Body of pancreas (tissue), 4 donors: ENCODE measurements at places on chromosomes 4 and X. TPM values are rescaled to one million over a fixed set of nuclear protein-coding genes. Genes with fewer than 3 reads are reported as not detected.
A peak's percentile ranks its signal among the peaks of the same experiment; 100 is the strongest.

GRCh38 chr4:96183611-96184010, 343.7 kb downstream of the PDHA2 start:
- peaks cover 6% of the 10 kb centered on the region for H3K4me1 ChIP-seq

DNA sequence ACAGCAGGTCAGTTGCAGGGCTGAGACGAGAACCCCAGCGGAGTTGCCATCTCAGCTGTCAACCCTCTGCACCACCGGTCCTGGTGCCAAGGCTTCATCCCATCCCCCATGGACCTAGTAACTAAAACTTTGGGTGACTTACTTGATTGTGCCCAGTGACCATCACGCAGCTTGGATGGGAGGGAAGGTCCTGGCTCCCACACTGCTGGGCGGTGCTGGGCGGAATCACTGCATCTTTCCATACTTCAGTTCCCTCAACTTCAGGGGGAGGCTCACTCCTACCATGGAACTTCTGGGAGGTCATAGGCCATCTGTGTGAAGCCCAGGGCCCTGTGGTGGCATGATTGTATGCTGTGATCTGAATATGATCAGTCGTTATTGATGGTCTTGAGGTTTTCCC, 26.2 kb upstream of the JAKMIP1 start:
- H3K4me1 ChIP-seq = no peaks in the 10 kb centered on the region
- H3K27ac ChIP-seq = no peak overlapping the region
- DNase-seq = no peak
- H3K27me3 ChIP-seq = no peaks in the 10 kb centered on the region

GRCh38 chr4:52997132-52997416, 135.0 kb downstream of the RASL11B start:
- peaks cover 76% of the 10 kb centered on the region for H3K4me1 ChIP-seq
- H3K27me3 ChIP-seq = no peaks in the 10 kb centered on the region
- no peak overlapping the region for H3K4me3 ChIP-seq
- no peak for DNase-seq
- H3K36me3 ChIP-seq = no peaks in the 10 kb centered on the region

DNA sequence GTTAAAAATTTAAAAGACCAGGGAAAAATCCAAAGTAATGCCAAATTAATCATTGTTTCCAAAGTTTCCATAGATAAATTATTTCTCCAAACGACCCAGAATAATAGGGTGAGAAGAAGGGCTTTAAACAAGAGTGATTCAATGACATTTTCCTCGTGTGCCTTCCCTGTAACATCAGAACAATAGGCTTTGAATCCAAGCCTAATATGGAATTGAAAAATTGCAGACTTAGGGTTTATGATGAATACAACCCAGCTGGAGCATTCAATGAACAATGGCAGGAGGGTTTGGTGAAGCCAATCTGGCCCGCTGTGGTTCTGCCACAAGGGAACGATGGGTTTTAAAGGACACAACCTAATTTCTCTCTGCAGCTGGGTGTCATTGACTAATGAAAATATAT, 94.2 kb downstream of the CBLL2 start:
- DNase-seq = no peak
- H3K27ac ChIP-seq = no peak overlapping the region
- no peaks in the 10 kb centered on the region for H3K36me3 ChIP-seq
- no peaks in the 10 kb centered on the region for H3K27me3 ChIP-seq
- no peaks in the 10 kb centered on the region for H3K4me1 ChIP-seq
- H3K4me3 ChIP-seq = no peak overlapping the region

DNA sequence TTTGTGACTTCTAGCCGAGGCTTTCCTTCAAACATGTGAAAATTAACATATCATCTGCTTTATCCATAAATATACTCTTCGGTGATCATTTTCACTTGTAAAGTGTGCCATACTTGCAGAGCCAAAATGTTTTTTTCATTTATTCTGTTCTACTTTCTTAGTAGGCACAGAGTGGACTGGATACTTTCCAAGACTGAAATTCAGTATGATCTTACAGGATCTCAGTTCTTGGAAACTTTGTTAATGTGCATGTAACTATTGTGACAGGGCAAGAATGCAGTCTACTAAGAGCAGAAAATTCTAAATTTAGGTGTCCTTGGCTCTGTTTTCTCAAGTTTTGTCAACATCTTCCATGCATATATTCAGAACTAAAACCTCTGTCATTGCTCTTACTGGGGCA, 284.9 kb downstream of the TEX13A start:
- no peaks in the 10 kb centered on the region for H3K4me1 ChIP-seq
- H3K27ac ChIP-seq = no peak overlapping the region
- no peak overlapping the region for H3K4me3 ChIP-seq
- no peaks in the 10 kb centered on the region for H3K27me3 ChIP-seq
- no peaks in the 10 kb centered on the region for H3K36me3 ChIP-seq
- DNase-seq = no peak

GRCh38 chrX:43718546-43718945, 62.4 kb downstream of the MAOA start:
- no peaks in the 10 kb centered on the region for H3K27me3 ChIP-seq
- H3K4me3 ChIP-seq = no peak overlapping the region
- no peaks in the 10 kb centered on the region for H3K36me3 ChIP-seq
- H3K4me1 ChIP-seq = no peaks in the 10 kb centered on the region
- DNase-seq = no peak
- H3K27ac ChIP-seq = no peak overlapping the region

DNA sequence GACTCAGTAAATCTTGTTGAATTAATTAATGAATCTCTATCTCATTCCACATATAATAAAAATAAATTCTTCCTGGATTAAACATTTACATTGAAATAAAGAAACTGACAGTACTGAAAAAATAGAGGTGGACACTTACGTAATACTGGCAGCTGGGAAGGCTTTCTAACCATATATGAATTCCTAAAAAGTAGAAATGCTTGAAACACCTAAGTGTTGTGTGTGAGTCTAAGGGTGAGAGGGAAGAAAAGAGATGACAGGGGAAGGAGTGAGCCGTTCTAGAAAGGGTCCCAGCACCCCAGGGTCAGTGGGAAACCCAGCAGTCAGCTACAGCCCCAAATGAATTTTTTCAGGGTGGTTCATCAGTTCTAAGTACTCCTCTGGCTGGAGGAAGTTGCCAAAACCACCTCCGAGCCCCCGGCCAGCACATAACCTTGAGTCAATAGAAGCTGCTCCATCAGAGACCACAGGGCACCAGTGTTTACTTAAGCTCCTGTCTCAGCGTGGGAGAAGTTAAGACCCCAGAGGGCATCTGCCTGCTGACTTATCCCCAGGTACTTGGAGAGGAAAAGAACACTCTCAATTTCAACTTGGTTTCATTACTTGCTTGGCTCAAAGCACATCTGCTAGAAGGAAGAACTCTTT, 18.3 kb downstream of the GAB3 start:
- no peak for DNase-seq
- peaks cover 40% of the 10 kb centered on the region for H3K4me1 ChIP-seq
- no peak overlapping the region for H3K27ac ChIP-seq
- no peaks in the 10 kb centered on the region for H3K36me3 ChIP-seq

DNA sequence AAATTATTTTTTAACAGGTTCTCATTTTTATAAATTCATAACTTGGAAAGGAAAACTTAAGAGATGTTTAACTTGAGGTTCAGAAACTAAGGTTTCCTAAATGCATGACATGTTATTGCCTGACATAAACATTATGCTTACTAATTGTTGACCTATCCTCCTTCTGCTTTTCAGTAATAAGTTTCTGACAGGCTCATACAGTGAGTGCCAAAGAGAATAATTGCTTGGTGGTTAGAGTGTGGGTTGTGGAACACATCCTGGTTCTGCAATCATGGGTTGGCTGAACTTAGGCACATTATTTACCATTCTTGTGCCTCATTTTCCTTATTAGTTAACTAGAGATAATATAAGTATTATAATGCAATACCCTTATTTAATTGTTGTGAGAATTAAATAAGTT, 56.5 kb downstream of the BMPR1B start:
- no peak overlapping the region for H3K27ac ChIP-seq
- H3K36me3 ChIP-seq = no peaks in the 10 kb centered on the region
- no peak overlapping the region for H3K4me3 ChIP-seq
- no peaks in the 10 kb centered on the region for H3K27me3 ChIP-seq

- DNase-seq = no peak
- no peak overlapping the region for H3K27ac ChIP-seq
- no peaks in the 10 kb centered on the region for H3K4me1 ChIP-seq
- H3K4me3 ChIP-seq = no peak overlapping the region
- no peaks in the 10 kb centered on the region for H3K27me3 ChIP-seq
These were observed 880.6 kb upstream of the FRG1 start for GRCh38 chr4:189060104-189060503.

- peaks cover 50% of the 10 kb centered on the region for H3K4me1 ChIP-seq
- DNase-seq = peak; percentile 28
- H3K4me3 ChIP-seq = no peak overlapping the region
These were observed 44.8 kb downstream of the UGT2A3 start for GRCh38 chr4:68906780-68907137.

GRCh38 chr4:37422102-37422501, 177.6 kb downstream of the NWD2 start:
- no peaks in the 10 kb centered on the region for H3K36me3 ChIP-seq
- H3K4me1 ChIP-seq = peaks cover 74% of the 10 kb centered on the region
- H3K27me3 ChIP-seq = no peaks in the 10 kb centered on the region
- peak overlapping the region; percentile 68 for H3K27ac ChIP-seq
- peak; percentile 71 for DNase-seq
- no peak overlapping the region for H3K4me3 ChIP-seq

DNA sequence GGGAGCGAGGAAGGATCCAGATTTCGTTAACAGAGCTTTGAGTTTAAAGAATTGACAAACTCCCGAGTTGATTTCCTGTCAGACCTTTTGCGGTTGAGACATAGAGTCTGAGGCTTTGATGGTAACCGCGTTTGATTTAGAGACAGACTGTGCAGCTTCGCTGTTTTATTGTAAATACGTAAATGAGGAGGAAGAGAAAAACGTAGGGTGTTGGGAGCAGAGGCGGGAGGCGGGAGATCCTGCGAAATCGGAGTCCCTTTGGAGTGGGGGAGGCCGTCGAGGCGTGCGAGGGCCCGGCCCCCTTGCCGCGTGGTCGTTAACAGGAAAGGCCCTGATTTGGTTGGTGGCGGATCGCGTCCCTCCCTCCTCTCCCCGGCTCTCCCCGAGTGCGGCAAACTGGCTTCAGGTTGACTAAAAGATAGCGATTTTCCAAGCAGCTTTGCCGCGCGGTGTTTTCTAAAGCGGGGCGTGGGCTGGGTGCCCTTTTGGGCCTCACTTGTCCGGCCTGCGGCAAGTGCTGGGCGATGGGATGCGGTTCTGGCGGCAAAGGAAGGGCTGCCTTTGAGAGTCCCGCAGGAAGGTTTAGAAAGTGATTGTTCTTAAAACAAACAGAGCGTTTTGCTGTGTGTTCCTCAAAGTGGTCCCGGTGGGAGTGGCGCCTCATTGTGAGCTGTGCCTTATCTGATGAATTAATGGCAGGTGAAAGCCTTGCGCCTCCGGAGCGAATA, 857 bp downstream of the SCML1 start:
- H3K27me3 ChIP-seq = no peaks in the 10 kb centered on the region
- peak overlapping the region; percentile 15 for H3K4me3 ChIP-seq
- peaks cover 4% of the 10 kb centered on the region for H3K4me1 ChIP-seq
- H3K27ac ChIP-seq = peak overlapping the region; percentile 94

- H3K27ac ChIP-seq = no peak overlapping the region
- H3K4me3 ChIP-seq = no peak overlapping the region
- H3K4me1 ChIP-seq = peaks cover 7% of the 10 kb centered on the region
- no peaks in the 10 kb centered on the region for H3K27me3 ChIP-seq
- DNase-seq = no peak
- no peaks in the 10 kb centered on the region for H3K36me3 ChIP-seq
These were observed 26.4 kb upstream of the ARSJ start for GRCh38 chr4:114005569-114006442.

DNA sequence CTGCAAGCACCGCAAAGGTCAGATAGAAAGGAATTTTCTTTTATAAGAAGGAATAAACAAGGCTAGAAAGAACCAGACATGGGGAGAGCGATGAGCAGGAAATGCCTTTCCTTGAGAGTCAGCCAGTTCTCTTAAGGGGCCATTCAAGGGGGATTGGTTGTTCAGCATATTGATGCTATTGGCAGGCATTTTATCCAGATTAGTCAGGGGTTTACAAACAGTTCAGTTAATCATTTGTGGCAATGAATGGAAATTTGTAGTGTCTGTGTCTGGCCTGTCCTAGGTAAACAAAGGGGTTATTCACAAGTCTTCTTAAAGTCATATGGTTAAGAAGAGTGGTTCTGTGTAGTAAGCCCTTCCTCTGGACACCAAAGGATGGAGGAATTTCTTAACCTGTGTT, 184.7 kb upstream of the FRMPD4 start:
- H3K36me3 ChIP-seq = no peaks in the 10 kb centered on the region
- H3K4me1 ChIP-seq = no peaks in the 10 kb centered on the region
- no peak overlapping the region for H3K4me3 ChIP-seq
- no peaks in the 10 kb centered on the region for H3K27me3 ChIP-seq
- DNase-seq = no peak

- H3K4me3 ChIP-seq = no peak overlapping the region
- DNase-seq = no peak
- H3K27me3 ChIP-seq = no peaks in the 10 kb centered on the region
- H3K4me1 ChIP-seq = peaks cover 5% of the 10 kb centered on the region
- H3K27ac ChIP-seq = no peak overlapping the region
These were observed 103.8 kb downstream of the TBC1D19 start for GRCh38 chr4:26687728-26688127.

DNA sequence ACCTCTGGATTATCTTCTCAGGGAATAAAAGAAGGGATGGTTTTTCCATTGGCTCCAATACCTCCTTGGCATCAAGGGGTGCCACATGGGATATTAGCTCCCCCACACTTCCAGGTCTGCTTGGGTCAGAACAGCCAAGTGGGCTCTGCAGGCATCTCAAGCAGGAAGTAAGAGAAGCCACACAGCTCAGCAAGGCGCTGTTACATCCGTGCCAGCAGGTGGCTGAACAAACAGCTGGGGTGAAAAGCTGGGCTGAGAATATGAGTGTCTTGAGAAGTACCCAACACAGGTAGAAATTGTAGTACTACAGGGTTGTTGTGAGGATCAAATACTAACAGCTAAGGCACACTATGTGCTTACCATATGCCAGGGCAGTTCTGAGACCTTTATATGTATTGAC, 76.7 kb upstream of the TMEM150C start:
- no peak overlapping the region for H3K4me3 ChIP-seq
- H3K4me1 ChIP-seq = peaks cover 12% of the 10 kb centered on the region
- no peaks in the 10 kb centered on the region for H3K36me3 ChIP-seq
- no peak for DNase-seq

DNA sequence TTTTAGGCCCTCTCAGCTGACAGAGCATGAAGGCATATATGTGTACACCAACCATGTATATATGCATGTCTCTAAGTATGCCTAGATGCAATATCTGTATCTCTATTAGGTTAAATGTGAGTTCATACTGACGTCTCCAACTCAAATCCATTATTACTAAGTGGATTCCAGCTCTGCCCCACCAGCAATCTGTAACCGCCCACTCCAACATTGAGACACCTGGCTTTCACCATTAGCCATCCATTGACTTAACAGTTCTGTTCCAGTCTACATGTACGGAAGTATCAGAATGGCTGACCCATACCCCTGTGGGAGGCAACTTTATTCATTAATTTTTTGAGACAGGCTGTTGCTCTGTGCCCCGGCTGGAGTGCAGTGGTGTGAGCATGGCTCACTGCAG, 15.0 kb upstream of the SH3TC1 start:
- H3K4me1 ChIP-seq = peaks cover 19% of the 10 kb centered on the region
- no peak overlapping the region for H3K4me3 ChIP-seq

Gene JAKMIP1
- total RNA-seq = 1.3 TPM

Gene CXCL10
- total RNA-seq = not detected

Gene STX18
- 53.4 TPM for total RNA-seq

Gene MAGEE1
- total RNA-seq = 5.9 TPM

Gene KCTD8
- 0.26 TPM for total RNA-seq
